Liver (tissue), 10 donors: ENCODE measurements at places on chromosomes 12 and 14.

DNA sequence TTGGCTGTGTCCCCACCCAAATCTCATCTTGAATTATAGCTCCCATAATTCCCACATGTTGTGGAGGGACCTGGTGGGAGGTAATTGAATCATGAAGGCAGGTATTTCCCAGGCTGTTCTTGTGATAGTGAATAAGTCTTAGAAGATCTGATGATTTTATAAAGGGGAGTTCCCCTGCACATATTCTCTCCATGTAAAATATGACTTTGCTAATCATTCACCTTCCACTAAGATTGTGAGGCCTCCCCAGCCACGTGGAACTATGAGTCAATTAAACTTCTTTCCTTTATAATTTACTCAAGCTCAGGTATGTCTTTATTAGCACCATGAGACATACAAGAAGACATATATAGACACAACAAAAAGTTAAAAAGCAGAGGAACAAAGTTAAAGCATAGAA is 120.0 kb downstream of the CPNE8 start:
- DNase-seq, result no peak

DNA sequence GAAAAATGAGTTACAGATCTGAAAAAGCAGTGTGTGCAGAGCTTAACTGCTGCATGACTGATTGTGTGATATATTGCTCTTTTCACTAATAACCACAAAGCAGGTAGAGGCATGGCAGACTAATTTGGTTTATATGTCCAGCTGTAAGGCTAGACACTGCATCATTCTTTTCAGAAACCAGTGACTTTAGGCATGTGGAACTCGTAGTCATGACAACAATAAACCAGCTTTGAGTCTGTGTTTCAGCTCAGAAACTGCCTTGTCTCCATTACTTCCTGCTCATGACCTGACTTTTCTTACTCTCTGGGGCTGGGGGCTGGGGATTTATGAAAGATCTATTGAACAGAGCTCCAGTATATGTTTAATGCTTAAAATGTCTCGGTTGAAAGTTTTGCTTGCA is 146.8 kb upstream of the LRIG3 start:
- DNase-seq, result no peak

- no peak for DNase-seq
Observed at GRCh38 chr14:28756269-28756883, 10.2 kb upstream of the FOXG1 start.

DNA sequence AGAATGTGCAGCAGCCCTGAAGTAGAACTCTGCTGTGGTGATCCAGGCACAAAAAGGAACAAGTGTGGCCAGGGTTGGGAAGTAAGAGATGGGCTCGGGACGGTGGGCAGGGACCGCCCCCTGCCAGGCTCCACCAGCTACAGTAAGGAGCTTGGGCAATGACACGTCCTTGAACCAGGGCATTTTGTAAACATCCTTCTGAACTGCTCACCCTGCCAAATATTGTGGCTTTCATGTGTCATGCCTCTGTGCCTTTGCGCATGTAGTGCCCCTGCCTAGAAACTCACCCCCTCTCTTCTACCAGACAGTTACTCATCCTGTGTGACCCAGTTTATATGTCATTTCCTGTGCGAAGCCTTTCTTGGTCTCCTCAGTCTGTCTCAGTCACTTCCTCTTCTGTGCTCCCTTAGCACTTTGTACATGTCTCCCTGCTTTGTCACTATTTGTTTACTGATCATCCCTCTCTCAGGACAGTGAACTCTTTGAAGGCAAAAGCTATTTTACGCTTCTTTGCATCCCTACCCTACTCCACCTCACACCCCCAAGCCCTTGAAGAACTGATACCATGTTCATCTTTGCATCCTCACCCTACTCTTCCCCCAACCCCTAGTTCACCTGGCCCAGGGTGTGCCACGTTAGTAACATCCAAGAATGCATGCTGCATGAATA is 108.9 kb upstream of the PLEKHG7 start:
- DNase-seq, result no peak
